ENCODE measurements at places on chromosomes 16 and 17.

DNA sequence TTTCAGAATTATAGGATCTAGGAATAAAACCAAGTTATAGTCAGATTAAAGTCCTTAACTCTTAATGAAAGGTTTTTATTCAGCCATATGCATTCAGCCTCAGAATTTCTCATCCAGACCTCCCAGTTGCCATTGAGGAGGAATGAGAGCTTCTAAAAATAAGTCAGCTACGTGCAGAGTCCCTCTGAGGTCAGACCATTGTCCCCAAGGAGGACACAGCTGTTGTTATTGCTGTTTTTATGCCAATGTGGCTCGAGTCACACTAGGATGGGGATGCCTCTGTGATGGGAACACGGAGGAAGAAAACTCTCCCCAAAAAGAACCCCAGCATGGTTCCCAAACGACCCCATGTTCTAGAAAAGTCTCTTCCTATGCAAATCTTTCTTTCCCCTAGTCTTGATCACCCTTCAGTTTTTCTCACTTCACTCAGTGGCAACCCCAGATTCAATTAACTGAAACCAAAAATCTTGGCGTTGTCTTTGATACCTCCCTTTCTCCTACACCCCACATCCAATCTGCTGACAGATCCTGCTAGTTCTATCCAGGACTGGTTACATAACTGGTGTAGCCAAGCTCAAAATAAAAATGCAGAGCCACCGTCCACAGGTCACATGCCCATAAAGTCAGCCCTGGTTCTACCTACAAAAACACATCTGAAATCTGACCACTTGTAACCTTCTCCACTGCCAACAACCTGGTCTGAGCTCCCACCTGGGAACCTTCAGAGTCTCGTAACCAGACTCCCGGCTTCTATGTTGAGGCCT lies 138.2 kb upstream of the ERCC4 start:
- no peak for DNase-seq

DNA sequence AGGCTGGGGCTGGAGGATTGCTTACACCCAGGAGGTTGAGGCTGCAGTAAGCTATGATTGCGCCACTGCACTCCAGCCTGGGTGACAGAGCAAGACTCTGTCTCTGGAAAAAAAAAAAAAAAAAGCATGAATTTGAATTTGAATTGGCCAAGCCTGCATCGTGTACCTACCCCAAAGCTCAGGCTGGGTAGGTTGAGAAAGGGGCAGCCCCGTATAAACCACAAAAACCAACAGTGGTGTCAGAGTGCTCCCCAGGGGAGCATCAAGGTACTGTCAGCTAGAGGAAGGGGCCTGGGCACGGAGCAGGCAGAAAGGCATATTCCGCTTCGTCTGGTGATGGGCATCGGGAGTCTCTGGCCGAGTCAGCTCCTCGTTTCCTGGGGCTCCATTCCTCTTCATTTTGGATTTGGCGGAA lies 40.9 kb downstream of the RAP1GAP2 start:
- DNase-seq = no peak

DNA sequence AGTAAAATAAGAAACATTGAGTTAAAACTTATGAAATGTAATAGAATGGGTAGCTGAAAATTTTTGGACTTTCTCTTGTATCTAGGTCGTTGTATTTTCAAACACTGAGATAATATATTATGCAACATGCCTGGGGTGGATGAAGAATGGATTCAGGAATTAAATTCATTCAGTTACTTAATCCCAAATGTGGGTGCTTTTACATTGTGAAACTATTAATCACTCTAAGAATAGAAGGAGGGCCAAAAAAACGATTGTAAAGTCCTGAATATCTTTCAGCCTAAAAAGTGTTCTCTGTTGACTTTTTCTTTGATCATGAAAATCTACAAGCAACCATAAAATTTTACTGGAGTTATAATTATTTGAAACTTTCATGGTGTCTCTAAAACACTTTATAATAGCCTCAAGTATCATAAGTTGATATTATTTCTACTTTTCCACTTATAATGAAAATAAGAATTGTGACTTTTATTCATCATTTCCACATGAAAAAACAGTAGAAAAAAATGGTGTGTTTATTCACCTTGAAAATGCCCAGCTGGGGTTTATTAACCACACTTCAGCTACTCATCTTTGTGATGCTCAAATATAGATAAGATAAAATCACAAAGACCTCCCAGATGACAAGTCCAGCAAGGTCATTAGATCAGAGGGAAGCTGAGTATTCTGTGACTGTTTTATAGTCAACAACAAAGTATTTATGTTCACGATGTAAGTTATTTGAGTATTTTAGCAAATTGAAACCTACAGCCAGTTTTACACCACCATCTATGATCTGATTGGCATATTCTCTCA lies 619.9 kb upstream of the SOX9 start:
- DNase-seq = no peak

- no peak for DNase-seq
These were observed 48.5 kb downstream of the ARHGAP27 start for GRCh38 chr17:45384047-45384788.

GRCh38 chr16:497258-497657 lies 30.3 kb upstream of the CAPN15 start:
- no peak for DNase-seq

- no peak for DNase-seq
These were observed 166.8 kb downstream of the SOX9 start for GRCh38 chr17:72287586-72287985.

DNA sequence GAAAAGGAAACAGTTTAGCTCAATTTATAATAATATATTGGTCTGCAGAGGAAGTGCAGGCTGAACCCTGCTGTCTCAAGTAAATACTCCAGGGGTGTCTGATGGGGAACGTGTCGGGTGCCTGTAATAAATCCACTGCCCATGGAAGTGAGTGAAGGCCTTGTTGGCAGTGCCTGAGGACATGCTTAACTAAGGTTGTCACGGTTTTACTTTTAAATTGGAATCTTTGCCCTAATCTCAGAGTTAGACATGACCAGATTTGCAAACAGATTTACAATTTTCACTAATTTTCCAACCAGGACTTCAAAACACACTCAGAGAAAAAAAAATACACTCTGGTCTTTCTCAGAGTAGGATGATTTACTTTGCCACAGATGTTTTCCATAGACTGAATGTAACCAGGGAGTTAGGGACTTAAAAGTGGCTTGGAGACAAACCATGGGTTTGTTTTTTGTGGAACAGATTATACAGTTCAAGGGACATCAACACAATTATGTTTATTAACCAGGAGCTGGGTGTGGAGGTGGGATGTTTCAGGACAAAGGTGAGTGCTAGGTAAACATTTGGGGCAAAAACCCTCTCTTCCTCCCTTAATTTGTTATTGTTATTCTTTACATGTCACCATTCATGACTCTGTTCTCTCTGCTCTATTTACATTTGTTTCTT lies 144.5 kb downstream of the FTO start:
- no peak for DNase-seq

GRCh38 chr17:51401279-51401678 lies 140.9 kb downstream of the UTP18 start:
- no peak for DNase-seq

GRCh38 chr16:23771027-23771426 lies 16.2 kb downstream of the CHP2 start:
- no peak for DNase-seq

GRCh38 chr17:66369830-66370229 lies 67.4 kb downstream of the PRKCA start:
- no peak for DNase-seq

DNA sequence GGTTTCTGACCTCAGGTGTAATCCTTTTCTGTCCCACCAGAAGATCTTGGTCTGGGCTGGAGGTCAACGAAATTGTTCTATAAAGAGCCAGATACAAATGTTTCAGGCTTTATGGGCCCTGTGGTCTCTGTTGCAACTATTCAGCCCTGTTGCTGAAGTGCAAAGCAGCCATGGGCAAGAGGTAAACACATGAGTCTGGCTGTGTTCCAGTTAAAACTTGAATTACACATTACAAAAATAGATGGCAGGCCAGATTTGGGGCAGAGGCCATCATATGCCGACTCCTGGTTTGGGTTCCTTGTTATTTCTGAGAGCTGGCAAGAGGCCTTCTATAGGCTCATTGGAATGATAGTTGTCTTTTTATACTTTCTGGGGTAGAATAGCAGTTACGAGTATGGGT lies 114.4 kb downstream of the SDR42E1 start:
- no peak for DNase-seq

DNA sequence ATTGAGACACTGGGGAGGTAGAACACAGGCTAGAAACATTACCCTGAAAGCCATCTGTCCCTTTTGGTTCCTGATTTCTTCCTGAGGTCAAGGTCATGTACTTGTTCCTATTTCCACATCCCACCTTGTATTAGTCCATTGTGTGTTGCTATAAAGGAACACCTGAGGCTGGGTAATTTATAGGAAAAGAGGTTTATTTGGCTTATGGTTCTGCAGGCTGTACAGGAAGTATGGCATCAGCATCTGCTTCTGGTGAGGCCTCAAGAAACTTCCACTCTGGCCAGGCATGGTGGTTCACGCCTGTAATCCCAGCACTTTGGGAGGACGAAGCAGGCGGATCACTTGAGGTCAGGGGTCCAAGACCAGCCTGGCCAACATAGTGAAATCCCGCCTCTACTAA lies 7.4 kb upstream of the MED9 start:
- no peak for DNase-seq

DNA sequence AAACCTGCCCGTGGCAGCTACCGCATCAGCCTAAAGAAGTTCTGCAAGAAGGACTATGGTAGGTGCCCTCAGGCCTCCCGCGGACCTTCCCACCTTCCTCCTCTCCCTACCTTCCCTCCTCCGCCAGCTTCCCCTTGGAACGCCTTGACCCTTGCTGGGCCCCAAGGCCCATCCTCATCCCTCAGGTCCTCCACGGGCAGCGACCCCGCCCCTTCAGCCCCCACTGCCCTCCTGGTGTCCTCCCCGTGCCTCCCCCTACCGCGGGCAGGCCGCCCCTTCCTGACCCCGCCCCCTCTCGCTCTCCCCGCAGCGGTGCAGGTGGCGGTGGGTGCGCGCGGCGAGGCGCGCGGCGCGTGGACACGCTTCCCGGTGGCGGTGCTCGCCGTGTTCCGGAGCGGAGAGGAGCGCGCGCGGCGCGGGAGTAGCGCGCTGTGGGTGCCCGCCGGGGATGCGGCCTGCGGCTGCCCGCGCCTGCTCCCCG lies 1.4 kb upstream of the TBC1D24 start:
- DNase-seq = no peak

- DNase-seq = peak; percentile 99
These were observed at the start of the genes FTO and RPGRIP1L for GRCh38 chr16:53703590-53704444. FTO (plus strand) TSS chr16:53704156. RPGRIP1L (minus strand) TSS chr16:53703859; CDS start chr16:53700723, 3,136 bp downstream.

GRCh38 chr17:41593306-41593981 lies 6.7 kb upstream of the KRT14 start:
- no peak for DNase-seq

GRCh38 chr16:2475413-2476344 lies 752 bp downstream of the TBC1D24 start:
- no peak for DNase-seq

- DNase-seq = no peak
These were observed 33.3 kb downstream of the NDEL1 start for GRCh38 chr17:8468980-8469379.

DNA sequence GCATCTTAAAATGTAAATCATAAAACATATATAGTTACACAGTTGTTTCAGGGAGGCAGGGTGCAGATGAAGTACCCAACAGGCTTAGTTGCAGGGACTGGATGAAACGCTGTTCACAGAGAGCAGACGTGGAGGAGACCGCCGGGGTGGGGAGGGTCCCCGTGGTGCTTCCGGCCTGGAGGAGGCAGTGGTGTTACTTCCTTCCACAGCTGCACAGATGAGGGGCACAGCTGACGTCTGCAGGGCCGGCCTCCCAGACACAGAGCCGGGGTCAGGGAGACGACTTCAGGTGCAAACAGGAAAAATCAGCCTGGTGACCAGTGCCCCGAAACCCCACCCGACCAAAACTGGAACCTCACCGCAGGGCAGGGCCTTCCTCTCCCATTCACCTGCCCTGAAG lies 17.1 kb downstream of the SPIRE2 start:
- DNase-seq = no peak

DNA sequence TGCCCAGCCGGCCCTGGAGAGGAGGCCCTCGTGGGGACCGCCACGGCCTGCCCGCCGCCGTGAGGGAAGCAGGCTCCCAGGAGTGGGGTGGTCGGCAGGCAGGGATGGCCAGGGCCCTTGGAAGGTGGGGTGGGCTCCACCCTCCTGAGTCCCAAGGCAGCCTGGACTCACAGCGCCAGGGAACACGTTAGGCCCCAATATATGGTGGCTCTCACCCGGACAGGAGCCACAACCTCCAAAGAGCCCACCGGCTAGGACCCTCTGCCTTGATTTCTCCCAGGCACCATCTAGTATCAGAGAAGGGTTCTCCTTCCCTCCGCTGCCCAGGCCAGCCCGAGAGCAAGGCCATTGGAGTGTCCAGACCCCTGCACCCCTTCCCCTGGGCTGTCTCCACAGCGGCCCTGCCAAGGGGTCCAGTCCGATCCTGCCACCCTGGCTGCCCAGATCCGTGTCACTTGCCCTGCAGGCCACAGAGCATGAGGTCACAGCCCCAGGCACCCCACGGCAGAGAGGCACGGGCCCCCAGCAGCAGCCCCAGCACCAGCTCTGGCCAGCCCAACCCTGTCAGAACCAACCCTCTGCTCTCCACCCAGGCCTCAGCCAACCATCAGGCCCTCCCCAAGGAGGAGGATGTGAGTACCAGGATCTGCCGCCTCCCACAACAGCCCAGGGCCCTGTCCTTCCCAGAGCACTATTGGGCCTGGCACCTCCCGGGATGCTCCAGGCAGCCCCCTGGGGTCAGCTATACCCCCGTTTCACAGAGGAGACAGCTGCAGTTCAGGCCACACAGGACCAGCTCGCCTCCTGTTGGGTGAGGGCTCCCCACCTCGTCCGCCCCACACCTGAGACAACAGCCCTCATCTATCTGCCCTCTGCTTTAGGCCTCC lies 1.1 kb upstream of the AXIN1 start:
- DNase-seq = no peak

DNA sequence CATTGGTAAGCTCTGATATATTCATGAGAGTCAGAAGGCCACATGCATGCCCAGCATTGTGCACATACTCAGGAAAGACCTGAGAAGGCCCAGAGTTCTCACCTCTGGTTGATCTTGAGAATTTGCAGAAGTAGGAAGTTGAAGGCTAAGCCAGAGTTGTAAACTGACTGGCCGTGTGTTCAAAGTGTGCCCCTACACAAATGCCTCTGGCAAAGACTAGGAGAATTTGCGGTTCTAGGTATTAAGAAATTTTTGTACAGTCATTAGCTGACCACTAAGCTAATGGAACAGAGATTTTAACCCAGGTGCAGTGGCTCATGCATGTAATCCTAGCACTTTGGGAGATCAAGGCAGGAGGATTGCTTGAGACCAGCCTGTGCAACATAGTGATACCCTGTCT lies 25.0 kb downstream of the FBXL20 start:
- DNase-seq = no peak
